ENCODE measurements at places on chromosomes 1 and 21. TPM values are rescaled to one million over a fixed set of nuclear protein-coding genes. Genes with fewer than 3 reads are reported as not detected.

ITPKB gene
- total RNA-seq, result 92.2 TPM

DNA sequence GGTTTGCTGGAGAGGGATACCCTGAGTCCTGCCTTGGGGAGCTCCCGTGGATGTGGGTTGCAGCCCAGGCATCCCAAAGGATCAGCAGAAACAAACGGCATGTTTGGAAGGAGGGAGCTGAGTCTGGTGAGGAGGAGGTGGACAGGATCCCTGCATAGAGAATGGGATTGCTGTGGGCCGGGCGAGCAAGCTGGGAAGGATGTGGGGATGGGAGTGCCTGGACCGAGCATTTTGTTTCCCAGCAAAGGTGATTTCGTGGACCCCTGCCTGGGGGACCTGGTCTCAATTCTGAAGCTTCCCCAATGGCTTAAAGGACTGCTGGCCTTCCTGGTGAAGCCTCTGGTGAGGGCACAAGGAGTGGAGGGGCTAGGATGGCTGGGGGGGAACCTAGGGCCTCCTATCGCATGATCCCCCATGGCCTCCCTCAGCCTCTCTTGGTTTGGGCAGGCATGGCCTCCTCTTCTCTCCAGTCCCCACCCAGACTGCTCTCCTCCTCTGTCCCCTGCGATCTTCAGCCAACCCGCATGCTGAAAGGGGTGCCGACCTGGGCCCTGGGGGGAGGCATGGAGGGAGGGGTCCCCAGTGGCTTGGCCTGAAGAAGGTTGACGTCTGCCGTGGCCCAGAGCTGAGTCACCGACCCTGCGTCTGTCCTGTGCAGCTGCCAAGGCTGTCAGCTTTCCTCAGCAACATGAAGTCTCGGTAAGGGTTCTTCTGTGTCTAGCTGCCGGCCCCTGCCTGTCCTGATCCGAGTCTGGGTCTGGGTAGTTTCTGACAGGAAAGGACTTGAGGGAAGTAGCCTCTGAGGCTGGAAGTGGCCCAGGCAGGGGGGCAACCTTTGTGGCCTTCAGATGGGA lies 16.3 kb downstream of the FAAH start:
- H3K36me3 ChIP-seq, result no peaks in the 10 kb centered on the region
- H3K27me3 ChIP-seq, result no peaks in the 10 kb centered on the region
- no peak overlapping the region for H3K27ac ChIP-seq
- no peak for DNase-seq
- no peak overlapping the region for H3K4me3 ChIP-seq

TNNI3K gene
- 0.72 TPM for total RNA-seq

- H3K4me1 ChIP-seq, result no peaks in the 10 kb centered on the region
- no peaks in the 10 kb centered on the region for H3K27me3 ChIP-seq
- no peaks in the 10 kb centered on the region for H3K36me3 ChIP-seq
Observed at GRCh38 chr1:231311720-231312431, 25.8 kb downstream of the EXOC8 start.

GRCh38 chr1:232705815-232706575 lies 76.1 kb upstream of the SIPA1L2 start:
- no peaks in the 10 kb centered on the region for H3K4me1 ChIP-seq
- no peak for DNase-seq
- H3K27me3 ChIP-seq, result no peaks in the 10 kb centered on the region
- no peaks in the 10 kb centered on the region for H3K36me3 ChIP-seq
- no peak overlapping the region for H3K27ac ChIP-seq
- no peak overlapping the region for H3K4me3 ChIP-seq

DNA sequence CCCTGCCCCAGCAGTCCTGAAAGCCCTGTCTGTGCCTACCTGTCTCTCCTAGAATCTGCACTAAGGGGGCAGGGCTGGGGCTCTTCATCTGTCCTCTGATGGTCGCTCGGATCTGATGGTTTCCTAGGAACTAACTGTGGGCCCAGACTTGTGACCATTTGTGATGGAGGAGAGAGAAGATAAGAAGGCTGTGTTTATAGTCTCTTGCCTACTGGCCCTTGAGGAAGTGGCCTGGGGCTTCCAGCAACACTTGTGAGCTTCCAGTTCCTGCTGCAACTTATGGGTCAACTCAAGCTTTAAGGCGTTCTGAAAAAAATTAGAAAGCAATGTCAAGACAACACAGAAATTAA lies 53.2 kb upstream of the SYNC start:
- H3K4me1 ChIP-seq, result peaks cover 15% of the 10 kb centered on the region
- no peak for DNase-seq
- H3K27me3 ChIP-seq, result no peaks in the 10 kb centered on the region
- H3K4me3 ChIP-seq, result no peak overlapping the region
- H3K27ac ChIP-seq, result no peak overlapping the region
- no peaks in the 10 kb centered on the region for H3K36me3 ChIP-seq
